Stimulated activated CD4-positive, alpha-beta T cell treated with anti-CD3 and anti-CD28 coated beads, Interleukin-1b, Interleukin-23, amount 100 ng/mL, for 24 hours (primary cell): ENCODE measurements at places on chromosomes 6 and 20.

DNA sequence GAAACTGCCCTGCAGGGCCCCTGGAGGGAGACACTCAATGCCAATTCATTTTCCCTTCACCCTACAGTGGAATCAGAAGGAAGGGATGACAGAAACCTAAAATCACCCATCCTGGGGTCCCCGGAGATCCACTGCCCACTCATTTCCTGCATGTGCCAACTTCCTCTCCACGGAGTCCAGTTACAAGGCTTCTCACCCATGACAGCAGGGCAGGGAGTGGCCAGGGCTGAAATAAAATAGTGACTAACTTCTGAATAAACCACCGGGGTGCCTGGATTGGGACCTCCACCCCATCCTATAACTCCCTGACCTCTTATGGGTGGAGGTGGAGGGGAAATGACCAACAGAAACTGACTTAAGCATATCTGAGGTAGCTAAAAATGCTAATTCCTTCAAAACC is 362.3 kb downstream of the MAFB start:
- DNase-seq, result no peak

- DNase-seq, result no peak
Observed at GRCh38 chr6:3876866-3877265, 27.7 kb downstream of the FAM50B start.

DNA sequence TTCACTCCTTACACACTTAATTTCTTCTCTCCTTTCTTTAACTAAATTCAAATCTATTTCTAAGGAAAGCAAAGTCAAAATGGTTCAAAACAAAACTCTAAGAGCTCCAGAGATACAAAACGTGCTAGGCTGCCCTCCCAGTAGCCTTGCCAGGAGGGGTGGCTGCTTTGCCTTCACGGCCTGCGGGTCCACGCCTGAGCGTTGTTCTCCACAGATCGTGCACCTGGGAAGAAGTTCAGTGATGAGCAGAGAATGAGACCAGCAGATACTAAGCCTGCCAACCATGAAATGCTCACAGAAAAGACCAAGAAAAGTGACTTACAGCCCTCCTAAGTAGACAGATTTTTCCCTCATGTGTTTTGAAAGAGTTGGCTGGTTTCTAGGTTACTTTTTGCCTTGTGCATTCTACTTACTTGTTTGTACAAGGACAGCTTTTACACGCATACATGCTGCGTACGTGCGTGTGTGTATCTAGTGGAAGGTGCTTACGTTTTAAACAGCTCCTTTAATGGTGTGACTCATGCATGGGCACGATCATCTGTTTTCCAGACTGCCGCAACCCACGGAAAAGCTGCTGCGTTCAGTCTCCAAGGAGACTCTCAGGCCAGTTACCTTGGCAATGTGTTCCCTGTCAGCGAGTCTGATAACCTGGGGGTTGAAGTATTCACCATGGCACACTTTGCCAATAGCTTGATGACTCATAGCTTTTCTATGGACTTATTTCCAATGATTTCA is 32.4 kb upstream of the PBOV1 start:
- DNase-seq, result no peak

DNA sequence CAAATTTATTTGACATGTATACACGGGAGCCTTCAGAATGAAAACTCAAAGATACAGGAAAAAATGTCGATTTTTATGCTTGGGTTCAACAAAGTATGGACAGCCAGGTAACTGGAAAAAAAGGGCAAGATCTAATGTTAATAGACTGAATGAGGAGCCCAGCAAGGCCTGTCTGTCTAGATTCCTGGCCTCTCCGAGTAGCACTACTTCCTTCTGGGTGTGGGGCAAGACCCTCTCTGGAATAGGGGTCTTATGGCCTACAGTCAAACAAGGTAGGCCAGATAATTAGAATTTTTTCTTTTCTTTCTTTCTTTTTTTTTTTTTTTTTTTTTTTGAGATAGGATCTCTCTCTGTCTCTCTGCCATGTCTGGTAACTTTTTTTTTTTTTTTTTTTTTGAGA is 113.4 kb upstream of the SHLD1 start:
- DNase-seq, result no peak

- DNase-seq, result no peak
Observed at GRCh38 chr20:48749437-48749836, 78.4 kb downstream of the PREX1 start.

GRCh38 chr6:63783096-63783495 is 147.5 kb downstream of the PHF3 start:
- DNase-seq, result no peak

- DNase-seq, result no peak
Observed at GRCh38 chr6:44415873-44416502, 28.5 kb downstream of the CDC5L start.

DNA sequence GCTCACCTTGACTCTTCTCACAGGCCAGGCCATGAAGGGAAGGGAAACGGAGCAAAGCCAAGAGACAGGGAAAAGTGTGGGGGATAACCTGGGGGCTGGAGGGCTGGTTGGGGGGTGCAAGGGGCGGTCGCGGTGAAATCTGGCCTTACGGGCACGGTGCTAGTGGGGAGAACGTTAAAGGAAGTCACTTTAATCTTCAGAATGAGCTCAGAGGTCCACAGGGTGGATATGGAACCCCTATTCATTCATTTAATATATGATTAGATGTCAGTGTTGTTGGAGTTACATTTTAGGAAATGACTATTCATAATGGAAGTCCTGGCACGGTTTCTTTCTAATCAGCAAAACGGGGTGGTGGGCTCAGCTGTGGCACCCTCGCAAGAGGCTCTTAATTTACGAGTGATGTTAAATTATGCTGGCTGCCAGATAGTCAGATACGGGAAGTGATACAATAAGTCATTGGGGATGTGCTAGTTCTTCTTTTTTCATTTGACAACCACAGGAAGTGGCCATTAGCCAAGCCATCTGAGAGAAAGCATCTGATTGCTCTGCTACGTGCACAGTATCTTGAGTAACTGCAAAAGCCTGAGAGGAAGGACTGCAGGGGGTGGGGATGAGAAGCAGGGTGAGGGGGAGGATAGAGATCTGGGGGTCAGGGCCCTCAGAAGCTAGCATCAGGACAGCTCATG is 253.0 kb downstream of the QKI start:
- no peak for DNase-seq

GRCh38 chr6:81572020-81572419 is 180.5 kb downstream of the TENT5A start:
- no peak for DNase-seq

DNA sequence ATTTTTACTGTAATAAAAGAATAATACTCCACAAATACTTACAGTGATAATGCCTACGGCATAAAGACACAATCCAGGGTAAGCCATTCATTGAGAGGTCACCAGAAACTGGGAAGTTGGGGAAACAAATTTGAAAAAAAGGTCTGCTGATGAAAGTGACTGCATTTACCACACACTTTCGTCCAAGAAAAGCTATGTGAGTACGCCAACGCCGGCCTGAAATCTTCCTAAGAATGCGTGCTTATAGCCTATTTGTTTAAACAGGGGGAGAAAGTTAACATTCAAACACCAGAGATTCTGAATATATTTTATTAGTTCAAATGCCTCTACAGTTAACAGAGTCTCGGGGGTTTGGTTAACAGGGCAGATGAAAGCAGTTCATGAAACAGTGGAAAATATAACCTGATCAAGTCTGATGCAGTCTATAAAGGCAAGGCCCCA is 657 bp upstream of the LTV1 start:
- DNase-seq, result no peak

GRCh38 chr6:13615792-13616120 is 621 bp downstream of the NOL7 start:
- no peak for DNase-seq

- no peak for DNase-seq
Observed at GRCh38 chr6:90291565-90291964, 5.1 kb downstream of the BACH2 start.

DNA sequence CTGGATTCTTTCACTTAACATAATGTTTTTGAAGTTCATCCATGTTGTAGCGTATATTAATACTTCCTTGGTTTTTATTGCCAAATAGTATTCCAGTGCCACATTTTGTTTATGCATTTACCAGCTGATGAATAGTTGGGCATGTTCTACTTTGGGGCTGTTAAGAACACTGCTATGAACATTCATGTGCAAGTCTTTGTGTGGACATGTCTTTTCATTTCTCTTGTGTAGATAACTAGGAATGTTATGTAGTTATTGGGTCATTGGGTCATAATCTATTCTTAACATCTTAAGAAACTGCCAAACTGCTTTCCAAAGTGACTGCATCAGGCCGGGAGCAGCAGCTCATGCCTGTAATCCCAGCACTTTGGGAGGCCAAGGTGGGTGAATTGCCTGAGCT is 43.8 kb upstream of the GLP1R start:
- DNase-seq, result no peak

DNA sequence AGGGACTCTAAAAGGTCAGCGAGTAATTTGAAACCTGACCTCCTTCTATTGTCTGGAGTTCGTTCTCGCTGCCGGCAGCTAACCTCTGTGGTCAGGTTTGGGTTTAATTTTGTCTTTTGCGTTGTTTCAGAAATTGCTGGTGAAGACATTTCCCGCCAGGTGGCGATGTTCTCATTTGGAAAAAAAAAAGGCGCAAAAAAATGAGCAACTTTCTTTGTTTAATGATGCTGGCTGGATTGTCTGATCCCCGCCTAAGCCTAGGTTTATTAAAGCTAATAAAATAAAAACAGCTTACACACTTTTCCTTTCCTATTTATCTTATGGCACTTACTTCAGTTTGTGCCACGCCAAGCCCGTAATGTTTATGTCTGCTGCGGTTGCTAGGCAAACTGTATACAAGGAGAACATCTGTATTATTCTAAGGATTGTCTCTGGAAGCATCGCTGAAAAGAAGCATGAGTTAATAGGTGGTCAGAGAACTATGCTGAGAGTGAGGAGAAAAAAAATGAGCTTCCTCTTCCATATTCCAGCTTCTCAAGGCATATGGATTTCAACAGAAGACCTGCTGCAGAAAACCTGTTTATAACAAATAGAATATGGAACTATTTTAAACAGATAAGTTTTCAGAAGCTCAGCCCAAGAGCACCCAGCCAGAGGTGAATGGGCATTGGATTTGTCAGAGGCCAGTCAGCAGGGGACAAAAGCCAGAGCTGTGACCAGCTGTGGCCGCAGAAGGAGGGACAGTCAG is 205.7 kb downstream of the DOK5 start:
- DNase-seq, result no peak

GRCh38 chr6:41896281-41896680 is 1.1 kb upstream of the USP49 start:
- DNase-seq, result no peak

GRCh38 chr6:100134703-100135102 is 140.7 kb upstream of the MCHR2 start:
- no peak for DNase-seq

DNA sequence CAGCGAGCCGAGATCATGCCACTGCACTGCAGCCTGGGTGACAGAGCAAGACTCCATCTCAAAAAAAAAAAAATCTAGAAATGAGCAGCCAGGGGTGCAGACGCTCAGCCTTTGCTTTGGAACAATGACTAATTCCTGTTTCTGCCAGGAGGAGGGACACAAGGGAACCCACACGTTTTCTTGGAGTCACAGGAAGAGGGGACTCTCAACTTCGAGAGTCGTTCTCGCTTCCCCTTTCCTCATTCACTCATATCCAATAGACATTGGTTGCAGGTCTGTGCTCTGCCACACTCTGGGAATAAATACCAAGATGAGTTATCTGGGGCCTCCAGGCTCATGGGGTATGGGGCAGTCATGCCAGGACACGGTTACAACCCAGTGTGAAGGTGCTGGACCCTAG is 91.5 kb upstream of the RREB1 start:
- DNase-seq, result no peak

- no peak for DNase-seq
Observed at GRCh38 chr6:45590226-45590625, 212.5 kb upstream of the SUPT3H start.

DNA sequence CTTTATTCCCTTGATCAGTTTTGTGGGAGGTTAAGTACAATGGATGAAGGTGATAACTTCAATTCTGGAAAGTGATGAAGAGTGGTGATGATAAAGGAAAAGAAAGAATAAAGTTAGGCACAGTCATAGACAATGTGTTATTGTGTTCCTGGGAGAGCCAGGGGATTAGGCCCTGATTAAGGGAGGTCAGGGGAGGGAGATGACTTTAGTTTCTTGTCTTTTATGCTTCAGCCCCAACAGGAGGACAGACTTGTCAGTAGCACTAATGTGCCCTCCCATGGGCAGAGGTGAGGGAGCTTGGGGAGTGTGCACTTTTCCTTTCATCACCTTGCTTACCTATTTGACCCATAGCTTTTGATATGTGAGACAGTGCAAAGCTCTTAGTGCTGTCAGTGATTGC is 115.7 kb downstream of the CD109 start:
- no peak for DNase-seq

GRCh38 chr20:37346535-37347346 is 801 bp downstream of the SRC start:
- DNase-seq, result no peak

DNA sequence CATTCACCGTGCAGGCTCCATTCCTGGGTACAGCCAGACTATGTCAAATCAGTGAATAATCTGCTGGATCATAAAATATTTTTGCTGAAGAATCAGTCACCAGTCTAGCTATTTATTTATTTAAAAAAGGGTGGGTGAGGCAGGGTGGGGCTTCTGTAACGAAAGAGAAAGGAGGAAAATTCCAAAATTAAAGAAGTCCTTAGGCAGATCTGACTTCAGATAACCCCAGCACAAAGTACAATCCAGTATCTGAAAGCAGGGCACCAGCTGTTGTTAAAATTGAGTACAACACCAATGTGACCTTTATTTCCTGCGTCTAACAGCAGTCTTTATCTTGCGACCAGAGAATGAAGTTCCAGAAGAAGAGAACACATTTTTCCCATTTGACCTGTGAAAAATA is 15.7 kb downstream of the FAM8A1 start:
- DNase-seq, result no peak

DNA sequence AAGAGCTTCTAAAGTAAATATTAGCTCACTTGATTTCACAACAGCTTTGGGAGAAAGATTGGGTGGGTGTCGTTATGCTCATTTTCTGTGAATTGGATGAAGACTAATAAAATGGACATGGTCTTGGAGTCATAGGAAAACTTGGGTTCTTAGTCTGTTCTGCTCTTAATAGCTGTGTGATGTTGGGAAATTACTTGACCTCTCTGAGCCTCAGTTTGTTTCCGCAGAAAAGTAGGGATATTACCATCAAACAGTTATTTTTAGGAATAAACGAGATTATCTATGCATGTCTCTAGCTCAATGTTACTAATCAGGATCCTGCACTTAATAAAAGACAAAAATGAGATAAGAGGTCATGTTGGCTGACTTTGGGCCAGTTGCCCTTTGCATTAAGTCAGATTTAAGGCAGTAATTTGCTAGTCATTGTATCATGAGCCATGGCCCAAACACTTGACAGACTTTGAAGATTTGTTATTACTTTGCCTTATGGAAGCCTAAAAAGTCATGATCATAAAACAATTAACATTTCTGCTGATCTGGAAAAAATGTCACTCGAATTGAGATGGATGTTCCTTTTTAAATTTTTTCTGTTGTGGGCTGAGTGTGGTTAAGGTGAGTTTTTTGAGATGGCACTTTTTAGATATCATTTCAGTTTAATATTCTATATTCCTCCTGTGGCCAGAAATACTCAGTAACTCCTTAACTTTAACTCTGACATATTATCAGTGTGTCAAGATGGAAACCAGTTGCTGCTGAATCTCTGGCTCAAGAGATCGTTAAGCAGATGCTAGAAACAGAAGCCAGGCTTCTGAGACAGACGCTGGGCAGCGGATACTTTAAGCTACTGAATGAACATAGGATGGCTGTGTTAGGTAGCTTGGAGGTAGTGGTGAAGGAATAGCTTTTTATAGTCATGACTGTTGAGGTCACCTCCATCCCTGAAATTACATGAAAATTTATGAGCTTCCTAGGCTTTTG is 291.6 kb downstream of the PHF3 start:
- DNase-seq, result no peak

- no peak for DNase-seq
Observed at GRCh38 chr6:47153404-47153755, 111.2 kb upstream of the ADGRF1 start.

- no peak for DNase-seq
Observed at GRCh38 chr6:165676435-165677068, 13.5 kb upstream of the PDE10A start.
